ENCODE measurements at places on chromosomes 5 and 9.

DNA sequence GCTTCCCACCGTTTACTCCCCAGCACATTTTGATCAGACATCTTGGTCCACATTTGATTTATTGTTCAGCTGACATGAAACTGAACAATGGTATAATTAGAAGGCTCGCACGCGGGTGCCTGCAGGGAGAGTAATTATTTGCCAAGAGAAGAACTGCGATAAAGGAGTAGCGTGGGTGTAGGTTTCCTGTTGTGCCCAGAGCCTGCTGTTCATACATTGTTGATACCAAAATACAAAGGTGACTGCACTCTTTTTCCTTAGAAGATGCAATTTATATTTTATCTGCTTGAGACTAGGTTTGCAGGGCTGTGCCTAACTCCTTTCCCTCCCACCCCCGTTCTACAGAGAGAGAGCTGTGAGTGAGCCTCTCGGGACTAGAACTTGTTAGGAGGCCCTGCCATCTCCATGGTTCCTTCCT lies 241.8 kb upstream of the MSX2 start:
- DNase-seq = no peak

DNA sequence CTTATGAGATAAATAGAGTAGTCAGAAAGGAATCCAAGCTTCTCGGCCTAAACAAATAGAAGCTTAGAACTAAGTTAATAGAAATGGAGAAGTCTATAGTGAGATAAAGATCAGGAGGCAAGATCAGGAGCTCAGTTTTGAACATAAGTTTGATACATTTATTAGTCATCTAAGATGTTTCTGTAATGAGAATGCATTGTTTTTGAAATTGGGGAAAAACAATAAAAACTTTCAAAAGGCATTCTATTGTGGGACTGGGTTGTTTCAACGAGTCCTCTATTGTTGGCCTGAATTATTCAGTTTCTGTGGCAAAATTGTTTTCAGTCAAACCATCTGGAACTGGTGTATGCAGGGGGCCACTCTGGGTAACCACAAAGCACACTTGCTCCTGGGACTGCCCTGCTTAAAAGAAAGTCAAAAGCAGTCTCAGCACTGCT lies 181.0 kb upstream of the CLINT1 start:
- DNase-seq = no peak

DNA sequence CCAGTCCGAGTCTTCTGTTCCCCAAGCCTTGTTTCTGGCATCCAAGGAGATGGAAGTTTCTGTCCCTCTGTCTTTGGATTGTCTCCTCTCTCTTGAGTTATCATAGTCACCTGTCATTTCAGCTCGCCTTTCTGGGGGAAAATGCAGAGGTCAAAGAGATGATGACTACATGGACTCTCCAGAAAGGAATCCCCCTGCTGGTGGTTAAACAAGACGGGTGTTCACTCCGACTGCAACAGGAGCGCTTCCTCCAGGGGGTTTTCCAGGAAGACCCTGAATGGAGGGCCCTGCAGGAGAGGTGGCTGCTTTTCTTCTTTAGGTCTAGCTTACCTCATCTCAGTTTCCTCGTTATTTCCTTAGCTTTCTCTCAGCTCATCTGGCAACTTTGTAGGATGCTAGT lies 25.1 kb downstream of the ERAP2 start:
- DNase-seq = no peak

- DNase-seq = no peak
Measured at GRCh38 chr5:86228147-86228546, 389.6 kb upstream of the COX7C start.
